ENCODE measurements at places on chromosomes 12 and 14.

DNA sequence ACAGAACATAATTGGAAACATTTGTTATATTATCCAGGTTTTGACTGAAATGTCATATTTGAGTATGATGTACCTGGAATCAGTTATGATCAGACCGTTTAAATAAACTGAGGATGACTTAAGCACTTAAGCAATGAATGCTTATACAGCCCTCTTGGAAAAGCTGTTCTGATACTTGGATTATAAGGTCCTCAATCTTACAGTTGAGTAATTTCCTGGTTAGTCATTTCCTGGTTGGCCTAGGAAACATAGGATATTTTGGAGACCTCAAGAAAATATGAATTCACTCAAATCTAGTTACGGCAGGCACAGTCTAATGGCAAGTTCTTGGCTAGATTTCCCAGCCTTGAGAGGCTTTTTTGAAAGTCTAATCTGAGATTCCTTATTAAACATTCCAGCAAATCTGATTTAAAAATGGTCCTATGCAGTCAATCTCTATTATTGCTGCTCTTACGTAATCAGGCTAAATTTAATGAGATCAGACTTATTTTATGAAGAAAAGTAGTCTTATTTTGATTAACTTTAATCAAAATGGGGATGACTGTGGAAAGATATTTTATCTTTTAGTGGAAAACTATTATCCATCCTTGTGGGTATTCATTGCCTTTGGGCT, 447.2 kb downstream of the SNAPC1 start:
- DNase-seq, result no peak

GRCh38 chr14:100476012-100476822, 111.0 kb downstream of the BEGAIN start:
- DNase-seq, result no peak

DNA sequence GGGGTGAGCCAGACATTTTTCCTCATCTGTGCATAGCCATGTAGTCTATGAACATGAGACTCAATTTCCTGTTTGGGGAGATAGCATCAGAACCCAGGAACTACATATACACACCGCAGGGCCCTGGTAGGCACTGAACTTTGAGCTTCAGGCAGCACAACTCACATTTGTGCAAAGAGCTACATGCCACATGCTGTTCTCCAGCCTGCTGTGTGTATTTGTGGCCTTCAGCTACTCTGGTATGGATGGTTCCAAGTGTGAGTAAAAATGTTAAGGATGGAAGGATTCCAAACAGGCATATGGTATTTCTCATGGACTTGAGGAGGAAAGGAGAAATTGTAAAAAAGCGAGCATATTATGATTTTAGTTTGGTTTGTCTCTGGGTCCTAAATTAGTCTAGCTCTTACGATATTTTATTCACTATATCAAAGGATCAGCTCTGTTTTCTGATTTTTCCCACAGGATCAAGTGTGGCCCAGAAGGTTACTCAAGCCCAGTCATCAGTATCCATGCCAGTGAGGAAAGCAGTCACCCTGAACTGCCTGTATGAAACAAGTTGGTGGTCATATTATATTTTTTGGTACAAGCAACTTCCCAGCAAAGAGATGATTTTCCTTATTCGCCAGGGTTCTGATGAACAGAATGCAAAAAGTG, 422.4 kb upstream of the OR4E1 start:
- DNase-seq, result no peak

DNA sequence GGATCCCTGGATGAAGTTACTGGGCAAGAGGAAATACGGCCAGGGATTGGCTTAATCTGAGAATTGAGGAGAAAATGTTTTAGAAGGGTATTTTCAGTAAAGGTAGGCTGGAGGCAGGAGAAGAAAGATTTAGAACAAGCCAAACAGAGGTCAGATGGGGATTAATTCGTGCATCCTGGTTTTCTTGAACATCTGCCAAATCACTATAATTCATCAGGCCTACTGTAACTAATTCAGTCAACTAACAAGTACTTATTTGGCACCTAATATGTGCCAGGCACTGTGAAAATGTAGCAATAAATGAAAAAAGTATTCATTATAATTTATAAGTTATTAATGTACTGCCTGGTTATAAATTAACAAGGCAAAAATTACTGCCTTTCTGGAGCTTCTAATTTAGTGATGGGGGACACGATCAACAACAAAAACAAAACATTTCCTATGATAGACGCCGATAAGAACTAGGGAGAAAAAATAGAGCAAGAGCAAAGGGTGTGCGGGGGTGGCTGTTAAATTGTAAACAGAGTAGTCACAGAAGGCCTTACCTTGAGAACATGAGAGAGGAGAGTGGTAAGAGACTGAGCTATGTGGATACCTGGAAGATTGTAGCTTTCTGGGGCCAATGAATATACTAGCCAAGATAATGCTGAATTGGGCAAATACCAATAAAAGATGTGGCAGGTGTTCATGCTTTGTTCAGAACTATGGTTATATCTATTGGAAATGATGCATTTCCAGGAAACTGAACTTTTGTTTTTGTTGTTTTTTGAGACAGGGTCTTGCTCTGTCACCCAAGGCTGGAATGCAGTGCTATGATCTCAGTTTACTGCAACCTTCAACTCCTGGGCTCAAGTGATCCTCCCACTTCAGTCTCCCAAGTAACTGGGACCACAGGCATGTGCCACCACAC, 34.0 kb downstream of the DUSP16 start:
- no peak for DNase-seq

- DNase-seq, result no peak
Observed at GRCh38 chr12:29673346-29673745, 110.4 kb downstream of the TMTC1 start.

DNA sequence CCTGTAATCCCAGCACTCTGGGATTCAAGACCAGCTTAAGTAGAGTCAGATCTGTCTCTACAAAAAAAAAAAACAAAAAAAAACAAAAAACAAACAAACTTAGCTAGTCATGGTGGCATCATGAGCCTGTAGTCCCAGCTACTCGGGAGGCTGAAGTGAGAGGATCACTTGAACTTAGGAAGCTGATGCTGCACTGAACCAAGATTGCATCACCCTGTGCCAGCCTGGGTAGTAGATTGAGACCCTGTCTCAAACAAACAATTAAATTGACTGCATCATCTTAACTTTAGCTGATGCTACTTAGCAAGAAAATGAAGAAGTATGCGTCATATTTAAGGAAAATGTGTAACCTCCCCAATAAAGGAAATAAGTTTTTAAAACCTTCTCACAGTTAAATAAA, 136.6 kb upstream of the ATXN7L3B start:
- no peak for DNase-seq

Measured in ascending aorta (tissue), 2 donors.